ENCODE measurements at places on chromosomes 1 and 21. TPM values are rescaled to one million over a fixed set of nuclear protein-coding genes. Genes with fewer than 3 reads are reported as not detected.

GRCh38 chr21:31476263-31477022 is 132.4 kb upstream of the TIAM1 start:
- no peak for DNase-seq
- H3K4me3 ChIP-seq: no peak overlapping the region
- no peaks in the 10 kb centered on the region for H3K27me3 ChIP-seq
- H3K36me3 ChIP-seq: no peaks in the 10 kb centered on the region

DNA sequence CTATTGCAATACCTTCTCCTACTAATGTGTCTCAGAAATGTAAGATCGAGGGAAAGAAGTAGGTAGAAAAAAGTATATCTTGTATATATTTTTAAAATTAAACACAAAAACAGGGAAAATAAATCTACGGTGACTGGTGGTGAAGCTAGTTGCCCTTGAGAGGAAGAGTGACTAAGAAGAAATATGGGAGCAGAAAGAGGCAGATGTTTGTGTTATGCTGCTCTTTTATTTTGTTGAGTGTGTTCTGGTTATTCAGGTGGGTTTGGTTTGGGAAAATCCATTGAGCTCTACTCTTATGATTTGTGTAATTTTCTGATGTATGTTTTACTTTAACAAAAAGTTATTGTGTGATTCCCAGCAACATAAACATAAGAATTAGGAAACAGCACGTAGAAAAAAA is 444.9 kb upstream of the B3GALT2 start:
- DNase-seq: no peak
- H3K4me3 ChIP-seq: no peak overlapping the region
- H3K27me3 ChIP-seq: no peaks in the 10 kb centered on the region
- H3K27ac ChIP-seq: no peak overlapping the region
- peaks cover 15% of the 10 kb centered on the region for H3K4me1 ChIP-seq

DNA sequence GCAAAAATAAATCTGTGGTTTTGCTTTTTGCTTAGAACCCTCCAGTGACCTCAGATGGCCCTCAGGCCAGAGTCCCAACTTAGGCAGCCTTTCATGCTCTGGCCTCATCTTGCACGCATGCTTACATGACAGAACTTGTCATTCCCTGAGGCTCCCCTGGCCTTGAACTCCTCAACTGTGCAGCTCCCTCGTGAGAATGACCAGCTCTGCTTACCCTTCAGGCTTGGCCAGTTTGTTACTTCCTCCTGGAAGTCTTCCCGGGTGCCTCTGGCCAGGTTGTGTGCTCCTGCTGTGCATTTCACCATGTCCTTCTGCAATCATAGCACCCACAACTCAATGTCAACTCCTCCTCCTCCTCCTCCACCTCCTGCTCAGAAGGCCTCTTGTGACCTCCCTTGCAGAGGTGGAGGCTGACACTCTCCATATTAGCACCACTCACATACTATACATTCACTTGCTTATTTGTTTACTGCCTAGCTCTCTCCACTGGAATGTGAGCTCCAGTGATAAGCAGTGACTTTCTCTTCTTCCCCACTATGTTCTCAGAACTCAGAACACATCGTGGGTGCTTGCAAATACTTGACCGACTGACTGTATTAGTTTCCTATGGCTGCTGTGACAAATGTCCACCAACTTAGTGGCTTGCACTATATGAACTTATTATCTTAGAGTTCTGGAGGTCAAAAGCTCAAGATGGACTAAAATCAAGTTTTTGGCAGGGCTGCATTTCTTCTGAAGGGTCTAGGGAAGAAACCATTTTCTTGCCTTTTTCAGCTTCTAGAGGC is 41.9 kb downstream of the RCSD1 start:
- no peaks in the 10 kb centered on the region for H3K36me3 ChIP-seq
- no peak overlapping the region for H3K27ac ChIP-seq
- DNase-seq: no peak
- no peak overlapping the region for H3K4me3 ChIP-seq
- H3K27me3 ChIP-seq: no peaks in the 10 kb centered on the region

DNA sequence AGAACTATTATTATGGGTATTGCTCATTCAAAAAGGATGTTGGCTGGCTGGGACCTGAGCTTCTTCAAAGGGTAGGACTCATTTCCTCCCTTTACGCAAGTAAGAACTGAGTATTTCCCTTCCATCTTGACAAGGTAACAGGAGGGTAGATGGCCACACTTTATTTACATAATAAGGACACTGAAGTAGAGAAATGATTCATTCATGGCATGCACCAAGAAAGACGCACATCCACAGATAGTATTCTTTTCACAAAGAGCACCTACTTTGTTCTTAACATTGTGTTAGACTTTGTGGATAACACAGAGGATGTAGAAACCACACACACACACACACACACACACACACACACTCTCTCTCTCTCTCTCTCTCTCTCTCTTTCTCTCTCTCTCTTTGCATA is 82.9 kb downstream of the FAM78B start:
- H3K36me3 ChIP-seq: no peaks in the 10 kb centered on the region
- no peaks in the 10 kb centered on the region for H3K27me3 ChIP-seq
- no peak for DNase-seq
- no peak overlapping the region for H3K4me3 ChIP-seq

- H3K36me3 ChIP-seq: peaks cover 7% of the 10 kb centered on the region
- no peak overlapping the region for H3K27ac ChIP-seq
- peaks cover 8% of the 10 kb centered on the region for H3K4me1 ChIP-seq
- peak overlapping the region; percentile 98 for H3K4me3 ChIP-seq
- DNase-seq: no peak
- no peaks in the 10 kb centered on the region for H3K27me3 ChIP-seq
Measured at GRCh38 chr1:37858931-37859506, 373 bp downstream of the MTF1 start.

- peaks cover 6% of the 10 kb centered on the region for H3K4me1 ChIP-seq
- H3K27me3 ChIP-seq: no peaks in the 10 kb centered on the region
- peaks cover 7% of the 10 kb centered on the region for H3K36me3 ChIP-seq
Measured at GRCh38 chr21:17782051-17782450, 37.1 kb downstream of the C21orf91 start.

- no peak overlapping the region for H3K27ac ChIP-seq
Measured at GRCh38 chr1:206847946-206848345, 17.5 kb upstream of the IL20 start.

- no peaks in the 10 kb centered on the region for H3K36me3 ChIP-seq
- H3K27me3 ChIP-seq: no peaks in the 10 kb centered on the region
- peaks cover 54% of the 10 kb centered on the region for H3K4me1 ChIP-seq
- no peak overlapping the region for H3K4me3 ChIP-seq
Measured at GRCh38 chr1:162385280-162385623, 3.7 kb downstream of the C1orf226 start.

DNA sequence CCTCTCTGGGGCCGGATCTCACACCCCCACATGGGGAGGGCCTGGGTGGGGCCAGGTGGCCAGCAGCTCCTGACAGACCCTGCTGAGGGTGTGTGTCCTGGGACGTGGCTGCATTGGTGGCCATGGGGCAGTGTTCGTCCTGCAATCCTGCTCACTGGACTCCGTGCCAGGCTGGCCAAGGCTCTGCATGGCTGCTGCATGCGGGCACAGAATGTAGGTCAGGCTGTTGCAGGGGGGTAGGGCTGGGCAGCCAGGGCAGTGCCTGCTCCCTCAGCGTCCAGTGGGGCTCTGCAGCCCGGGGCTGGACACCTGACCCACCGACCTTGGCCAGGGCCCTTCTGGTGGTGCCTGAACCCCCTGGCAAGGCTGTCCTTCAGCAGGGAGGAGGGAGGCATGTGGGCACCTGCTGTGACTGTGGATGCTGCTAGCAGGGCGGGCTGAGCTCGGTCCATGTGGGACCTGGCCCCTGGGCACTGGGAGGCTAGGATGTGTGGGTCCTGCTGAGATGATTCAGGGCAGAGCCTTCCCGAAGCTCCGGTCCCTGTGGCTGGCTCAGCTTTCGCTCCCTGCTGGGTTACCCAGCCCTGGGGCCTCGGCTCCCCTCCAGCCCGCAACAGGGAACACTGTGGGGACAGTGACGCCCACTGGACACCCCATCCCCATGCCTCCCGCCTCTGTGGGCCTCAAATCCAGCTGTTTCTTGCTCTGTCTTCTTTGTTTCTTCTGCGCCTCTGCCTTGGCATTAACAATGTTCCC is 14.9 kb upstream of the PLCH2 start:
- H3K27me3 ChIP-seq: peaks cover 9% of the 10 kb centered on the region
- no peak overlapping the region for H3K4me3 ChIP-seq
- no peak for DNase-seq
- H3K4me1 ChIP-seq: no peaks in the 10 kb centered on the region

GRCh38 chr1:184761969-184762485 is 7.4 kb upstream of the EDEM3 start:
- no peak overlapping the region for H3K27ac ChIP-seq
- H3K36me3 ChIP-seq: no peaks in the 10 kb centered on the region
- H3K4me1 ChIP-seq: no peaks in the 10 kb centered on the region
- no peak for DNase-seq
- H3K4me3 ChIP-seq: no peak overlapping the region

- no peaks in the 10 kb centered on the region for H3K27me3 ChIP-seq
- H3K4me1 ChIP-seq: no peaks in the 10 kb centered on the region
Measured at GRCh38 chr1:186299570-186299969, 75.5 kb downstream of the TPR start.

- DNase-seq: peak; percentile 53
- peak overlapping the region; percentile 62 for H3K4me3 ChIP-seq
- H3K27ac ChIP-seq: no peak overlapping the region
- peaks cover 32% of the 10 kb centered on the region for H3K4me1 ChIP-seq
- no peaks in the 10 kb centered on the region for H3K36me3 ChIP-seq
Measured at GRCh38 chr1:19644395-19644680, 227 bp downstream of the NBL1 start.

GRCh38 chr1:205455581-205456382 is at the start of gene BLACAT1:
BLACAT1 (minus strand) TSS chr1:205456045.
- no peaks in the 10 kb centered on the region for H3K27me3 ChIP-seq
- no peaks in the 10 kb centered on the region for H3K36me3 ChIP-seq
- H3K4me3 ChIP-seq: peak within 1 kb of the TSS; percentile 85
- peak; percentile 58 for DNase-seq
- peak within 1 kb of the TSS; percentile 81 for H3K27ac ChIP-seq
- H3K4me1 ChIP-seq: peaks cover 58% of the 10 kb centered on the region

DNA sequence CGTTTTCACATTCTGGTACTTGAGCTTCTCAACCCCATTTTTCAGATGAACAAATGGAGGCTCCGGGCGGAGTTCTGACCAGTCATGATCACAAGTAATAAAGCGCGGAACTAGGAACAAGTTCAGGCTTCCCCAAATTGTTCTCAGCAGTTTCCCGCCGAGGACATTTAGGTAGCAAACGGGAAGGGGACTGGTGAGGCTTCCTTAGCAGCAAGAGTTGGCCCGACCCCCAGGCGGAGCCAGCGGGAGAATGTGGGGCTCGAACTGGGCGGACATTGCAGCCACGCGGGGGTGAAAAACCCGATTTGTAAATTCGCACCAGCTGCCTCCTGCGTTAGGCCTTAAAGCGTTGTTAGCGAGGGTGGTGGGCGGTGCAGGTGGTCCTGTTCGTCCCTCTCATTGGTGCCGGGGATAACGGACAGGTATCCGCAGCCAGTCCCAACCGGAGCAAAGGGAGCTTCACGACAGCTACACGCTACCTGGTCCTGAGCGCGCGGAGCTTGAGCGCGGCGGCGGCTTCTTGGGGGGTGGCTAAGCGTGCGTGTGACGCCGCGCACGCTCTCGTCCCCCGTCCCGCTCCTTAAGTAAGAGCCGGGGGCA is 15.3 kb downstream of the SEMA6C start:
- peaks cover 11% of the 10 kb centered on the region for H3K4me1 ChIP-seq
- peak overlapping the region; percentile 33 for H3K4me3 ChIP-seq
- no peaks in the 10 kb centered on the region for H3K36me3 ChIP-seq
- H3K27ac ChIP-seq: no peak overlapping the region
- H3K27me3 ChIP-seq: peaks cover 52% of the 10 kb centered on the region
- peak; percentile 95 for DNase-seq

- no peaks in the 10 kb centered on the region for H3K36me3 ChIP-seq
- DNase-seq: no peak
- H3K4me3 ChIP-seq: no peak overlapping the region
Measured at GRCh38 chr21:18002393-18002792, 183.2 kb upstream of the C21orf91 start.

GRCh38 chr1:63325279-63325985 is 3.1 kb downstream of the FOXD3 start:
- no peaks in the 10 kb centered on the region for H3K36me3 ChIP-seq
- no peak overlapping the region for H3K27ac ChIP-seq
- no peak overlapping the region for H3K4me3 ChIP-seq
- H3K27me3 ChIP-seq: peaks cover 100% of the 10 kb centered on the region

GRCh38 chr1:2376261-2376741 is 15.1 kb downstream of the MORN1 start:
- H3K27me3 ChIP-seq: no peaks in the 10 kb centered on the region
- DNase-seq: no peak
- H3K4me1 ChIP-seq: no peaks in the 10 kb centered on the region
- no peak overlapping the region for H3K4me3 ChIP-seq
- H3K27ac ChIP-seq: no peak overlapping the region

DNA sequence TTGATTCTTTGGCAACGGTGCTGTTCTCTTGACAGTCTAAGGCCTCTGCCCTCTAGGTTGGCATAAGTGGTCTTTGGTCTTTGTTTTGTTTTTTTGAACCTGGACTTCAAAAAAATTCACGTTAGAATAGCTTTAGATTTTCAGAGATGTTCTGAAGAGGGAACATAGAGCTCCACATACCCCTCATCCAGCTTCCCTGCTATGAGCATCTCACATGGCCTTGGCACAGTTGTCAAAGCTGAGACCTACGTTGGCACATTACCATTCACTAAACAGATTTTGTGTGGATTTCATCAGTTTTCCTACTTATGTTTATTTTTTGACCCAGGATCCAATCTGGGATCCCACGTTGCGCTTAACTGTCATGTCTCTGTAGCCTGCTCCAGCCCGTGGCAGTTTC is 60.8 kb downstream of the ARHGEF10L start:
- H3K27ac ChIP-seq: no peak overlapping the region
- H3K36me3 ChIP-seq: no peaks in the 10 kb centered on the region
- H3K4me3 ChIP-seq: no peak overlapping the region
- H3K27me3 ChIP-seq: no peaks in the 10 kb centered on the region
- no peaks in the 10 kb centered on the region for H3K4me1 ChIP-seq

DNA sequence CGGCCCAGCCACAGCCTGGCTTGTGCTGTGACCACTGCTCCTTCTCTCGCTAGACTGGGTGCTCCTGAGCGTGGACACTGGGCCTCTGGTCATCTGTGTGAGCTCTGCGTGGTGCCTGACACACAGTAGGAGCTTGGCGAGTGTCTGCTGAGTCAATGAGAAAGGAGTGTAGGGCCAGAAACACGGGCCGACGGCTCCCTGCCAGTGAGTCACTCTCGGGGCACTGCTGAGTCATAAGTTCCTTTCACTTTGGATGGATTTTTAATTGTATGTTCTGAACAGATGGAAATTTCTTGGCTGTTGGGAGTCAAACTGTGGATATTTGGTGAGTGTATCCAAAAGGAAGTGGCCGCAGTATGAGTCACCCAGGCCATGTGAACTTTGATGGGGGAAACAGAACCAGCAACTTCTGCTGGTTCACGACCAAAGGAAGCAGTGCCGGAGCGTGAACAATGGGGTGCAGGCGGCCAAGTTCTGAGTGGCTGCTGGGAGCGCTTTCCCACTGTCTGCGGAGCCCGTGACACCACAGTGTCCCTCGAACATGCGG is 41.0 kb upstream of the COL18A1 start:
- no peak for DNase-seq
- H3K27me3 ChIP-seq: no peaks in the 10 kb centered on the region
- H3K4me1 ChIP-seq: peaks cover 66% of the 10 kb centered on the region
- no peaks in the 10 kb centered on the region for H3K36me3 ChIP-seq

HLX gene
- total RNA-seq: not detected

MAP10 gene
- total RNA-seq: 3.3 TPM

CLDN8 gene
- not detected for total RNA-seq

PTCH2 gene
- 0.09 TPM for total RNA-seq

RNU1-4 gene
- under 0.01 TPM for total RNA-seq

NBPF14 gene
- 4.9 TPM for total RNA-seq

SLC45A1 gene
- 1.1 TPM for total RNA-seq

IGSF9 gene
- 3.3 TPM for total RNA-seq

SMPDL3B gene
- 3.9 TPM for total RNA-seq

TSPAN2 gene
- 19.7 TPM for total RNA-seq

HSD3B1 gene
- total RNA-seq: not detected

CD1D gene
- total RNA-seq: 0.77 TPM

Data from neural progenitor cell (in vitro differentiated cells).